ENCODE measurements at places on chromosomes 7 and 10.

DNA sequence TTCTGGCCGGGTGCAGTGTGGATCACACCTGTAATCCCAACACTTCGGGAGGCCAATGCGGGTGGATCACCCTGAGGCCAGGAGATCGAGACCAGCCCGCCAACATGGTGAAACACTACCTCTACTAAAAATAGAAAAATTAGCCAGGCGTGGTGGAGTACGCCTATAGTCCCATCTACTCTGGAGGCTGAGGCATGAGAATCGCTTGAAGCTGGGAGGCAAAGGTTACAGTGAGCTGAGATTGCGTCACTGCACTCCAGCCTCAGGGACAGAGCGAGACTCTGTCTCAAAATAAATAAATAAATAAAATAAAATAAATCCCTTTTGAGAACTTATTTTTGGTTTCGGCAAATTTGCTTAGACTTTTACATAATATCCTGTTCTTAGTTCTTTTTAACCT, 31.3 kb upstream of the ATP6V0A4 start:
- DNase-seq: no peak

DNA sequence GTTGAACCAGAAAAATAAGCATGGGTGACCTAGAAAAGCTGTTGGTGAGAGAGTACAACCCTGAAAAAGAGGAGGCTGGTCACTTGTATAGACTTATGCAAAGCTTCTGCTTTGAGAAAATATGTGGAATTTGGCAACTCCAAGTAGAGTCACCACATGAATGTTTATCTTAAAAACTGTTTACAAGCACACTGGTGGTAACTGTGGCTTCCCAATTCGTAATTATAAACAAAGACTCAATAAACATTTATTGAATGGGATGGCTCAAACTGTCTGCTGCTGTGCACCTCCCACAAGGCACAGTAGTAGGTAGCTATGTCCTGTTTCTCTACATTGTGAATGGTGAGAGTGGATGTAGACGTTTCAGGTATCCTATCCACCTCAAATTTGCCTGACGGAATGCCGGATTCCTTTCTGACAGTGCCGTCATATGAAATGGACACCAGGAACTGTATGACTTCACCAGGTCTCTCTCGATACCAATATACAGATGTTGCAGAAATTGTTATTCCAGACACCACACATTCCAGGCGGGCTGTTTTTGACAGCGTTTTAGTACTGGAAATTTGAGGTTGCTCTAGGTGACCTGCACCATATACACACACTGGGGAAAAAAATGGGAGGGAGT, 43.4 kb upstream of the TARP start:
- DNase-seq: no peak

- peak; percentile 23 for DNase-seq
These were observed 19.0 kb upstream of the TRIM56 start for GRCh38 chr7:101066141-101066832.

- DNase-seq: no peak
These were observed 367.8 kb upstream of the NUPR2 start for GRCh38 chr7:56483861-56484550.

GRCh38 chr10:77002872-77003271, 634.7 kb downstream of the KCNMA1 start:
- no peak for DNase-seq

DNA sequence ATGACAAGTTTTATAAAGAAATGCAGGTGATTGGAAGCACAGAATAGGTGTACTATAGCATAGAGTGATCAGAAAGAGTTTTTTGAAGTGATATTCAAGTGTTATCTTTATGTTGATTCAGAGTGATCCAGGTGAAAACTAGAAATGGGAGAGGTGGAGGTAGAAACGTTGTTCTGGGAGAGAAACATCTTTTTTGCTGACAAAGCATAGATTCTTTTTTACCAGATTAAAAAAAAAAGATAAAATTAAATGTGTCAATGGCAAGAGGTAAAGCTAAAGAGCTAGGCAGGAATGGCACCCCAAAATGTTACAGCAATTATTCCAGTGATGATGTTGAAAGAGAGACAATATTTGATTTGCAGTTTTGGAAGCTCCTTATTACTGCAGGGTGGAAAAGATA, 12.6 kb upstream of the VSTM2A start:
- DNase-seq: no peak

DNA sequence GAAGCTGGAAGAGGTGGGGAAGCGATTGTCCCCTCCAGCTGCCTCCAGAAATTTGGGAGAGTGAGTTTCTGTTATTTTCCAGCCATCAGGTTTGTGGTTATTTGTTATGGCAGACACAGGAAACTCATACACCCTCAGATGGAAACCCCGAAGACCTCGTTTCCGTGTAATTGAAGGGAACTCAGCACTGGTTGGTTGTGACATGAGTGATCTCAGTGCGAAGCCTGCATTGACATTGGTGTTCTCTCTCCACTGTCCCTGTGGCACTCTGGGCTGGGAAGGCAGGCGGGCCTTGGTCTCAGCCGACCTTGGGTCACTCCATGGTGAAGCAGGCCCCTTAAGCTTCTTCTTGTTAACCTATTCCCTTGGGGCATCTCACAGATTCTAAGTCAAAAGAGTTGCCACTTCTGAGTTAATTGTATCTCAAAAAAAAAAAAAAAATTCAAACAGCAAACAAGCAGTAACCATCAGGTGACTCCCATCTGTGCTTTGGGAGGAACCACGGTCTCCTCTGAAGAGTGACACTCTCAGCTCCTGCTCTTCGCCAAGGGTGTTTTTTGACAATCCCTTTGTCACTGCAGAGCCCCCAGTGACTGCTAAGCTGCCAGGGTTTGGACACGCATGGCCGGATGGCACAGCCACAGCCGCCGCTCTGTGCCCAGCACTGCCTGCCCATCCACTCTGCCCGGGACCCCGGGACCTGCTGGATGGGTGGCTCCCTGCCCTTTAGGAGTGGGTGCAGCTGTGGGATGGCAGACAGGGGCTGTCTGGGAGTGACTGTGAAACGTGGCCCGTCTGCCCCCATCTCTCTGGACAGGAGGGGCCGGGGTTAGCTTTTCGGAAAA, 233.6 kb downstream of the PRPF18 start:
- DNase-seq: no peak

DNA sequence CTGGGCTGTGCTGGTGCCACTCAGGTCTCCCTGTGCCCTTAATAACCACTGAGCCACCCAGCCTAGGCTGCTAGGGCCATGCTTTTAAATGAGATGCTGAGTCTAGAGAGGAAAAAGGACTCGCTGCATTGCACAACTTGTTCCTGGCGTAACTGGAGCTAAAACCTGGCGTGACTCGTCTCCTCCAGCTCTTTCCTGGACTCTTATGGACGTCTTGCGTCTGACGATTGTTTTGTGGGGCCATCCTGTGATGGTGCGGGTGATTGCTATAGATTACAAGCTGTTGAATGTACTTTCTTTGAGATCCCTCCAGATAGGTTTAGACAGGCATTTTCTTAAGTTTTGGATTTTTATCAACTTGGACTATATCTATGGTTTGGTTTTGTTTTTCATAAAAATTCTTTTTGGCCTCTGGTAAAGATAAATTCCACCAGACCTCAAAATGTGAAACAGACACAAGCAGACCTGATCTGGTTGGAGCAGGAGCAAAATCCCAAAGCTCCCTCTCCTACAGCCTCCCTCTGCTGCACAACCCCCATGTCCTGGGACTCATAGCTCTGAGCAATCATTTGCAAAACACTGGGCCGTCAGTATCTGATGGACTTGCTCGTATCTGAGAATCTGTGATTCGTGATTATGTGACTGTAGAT, 230.3 kb downstream of the ARHGAP12 start:
- no peak for DNase-seq

- DNase-seq: no peak
These were observed 1.9 kb upstream of the BHLHA15 start for GRCh38 chr7:98209166-98209920.

GRCh38 chr10:120486671-120487205, 29.7 kb downstream of the PLPP4 start:
- no peak for DNase-seq

- no peak for DNase-seq
These were observed 381.9 kb upstream of the SEMA3C start for GRCh38 chr7:81300753-81301152.

DNA sequence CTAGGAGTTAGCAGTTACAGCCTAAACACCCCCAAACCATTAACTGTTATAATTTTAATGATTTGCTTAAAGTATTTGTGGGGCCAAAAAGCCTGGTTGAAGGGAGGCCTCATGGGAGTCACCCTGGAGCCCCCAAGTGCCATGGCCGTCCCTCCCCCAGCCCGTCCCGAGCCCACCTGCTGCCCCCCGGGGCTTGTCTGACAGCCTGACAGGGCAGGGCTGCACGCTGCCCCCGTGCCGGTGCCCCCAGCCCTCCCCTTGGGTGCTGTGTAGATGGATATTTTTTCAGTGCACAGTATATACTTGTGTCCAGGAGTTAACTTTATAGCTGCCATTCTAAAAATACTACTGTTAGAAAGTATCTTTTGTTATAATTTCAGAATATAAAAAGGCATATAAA, 108.4 kb downstream of the CYTH3 start:
- no peak for DNase-seq

DNA sequence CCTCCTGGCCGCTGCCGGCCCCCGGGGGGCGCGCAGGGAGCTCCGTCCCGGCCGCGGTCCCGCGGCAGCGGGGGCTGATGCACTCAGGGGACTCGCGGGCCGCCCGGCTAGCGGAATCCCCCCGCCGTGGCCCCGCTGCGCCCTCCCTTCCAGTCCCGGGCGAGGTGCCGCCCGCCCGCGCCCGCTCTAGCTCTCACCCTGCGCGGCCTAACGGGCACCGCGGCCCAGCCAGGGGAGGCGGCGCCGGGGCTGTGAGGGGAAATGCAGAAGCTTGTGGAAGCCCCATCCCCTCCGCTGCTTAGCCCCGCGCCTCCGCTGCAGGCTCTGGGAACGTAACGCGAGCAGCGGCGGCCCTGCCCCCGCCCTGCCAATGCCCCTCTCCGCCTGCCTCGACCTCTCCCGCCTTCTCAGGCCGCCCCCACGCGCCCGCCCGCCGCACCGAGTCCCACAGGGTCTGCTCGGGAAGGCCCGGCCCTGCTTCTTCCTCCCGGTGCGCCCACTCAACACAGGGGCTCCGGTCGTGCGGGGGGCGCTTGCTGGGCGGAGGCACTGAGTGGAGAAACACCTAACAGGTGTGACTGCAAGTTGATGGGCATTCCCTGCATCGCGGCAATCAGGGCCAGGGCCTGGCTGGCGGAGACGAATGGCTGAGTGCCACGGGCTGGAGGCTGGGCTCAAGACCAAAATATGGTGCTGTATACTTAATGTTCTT, 384 bp upstream of the TMEM229A start:
- peak; percentile 79 for DNase-seq

GRCh38 chr7:155458878-155459699, 1.2 kb downstream of the EN2 start:
- DNase-seq: peak; percentile 66

DNA sequence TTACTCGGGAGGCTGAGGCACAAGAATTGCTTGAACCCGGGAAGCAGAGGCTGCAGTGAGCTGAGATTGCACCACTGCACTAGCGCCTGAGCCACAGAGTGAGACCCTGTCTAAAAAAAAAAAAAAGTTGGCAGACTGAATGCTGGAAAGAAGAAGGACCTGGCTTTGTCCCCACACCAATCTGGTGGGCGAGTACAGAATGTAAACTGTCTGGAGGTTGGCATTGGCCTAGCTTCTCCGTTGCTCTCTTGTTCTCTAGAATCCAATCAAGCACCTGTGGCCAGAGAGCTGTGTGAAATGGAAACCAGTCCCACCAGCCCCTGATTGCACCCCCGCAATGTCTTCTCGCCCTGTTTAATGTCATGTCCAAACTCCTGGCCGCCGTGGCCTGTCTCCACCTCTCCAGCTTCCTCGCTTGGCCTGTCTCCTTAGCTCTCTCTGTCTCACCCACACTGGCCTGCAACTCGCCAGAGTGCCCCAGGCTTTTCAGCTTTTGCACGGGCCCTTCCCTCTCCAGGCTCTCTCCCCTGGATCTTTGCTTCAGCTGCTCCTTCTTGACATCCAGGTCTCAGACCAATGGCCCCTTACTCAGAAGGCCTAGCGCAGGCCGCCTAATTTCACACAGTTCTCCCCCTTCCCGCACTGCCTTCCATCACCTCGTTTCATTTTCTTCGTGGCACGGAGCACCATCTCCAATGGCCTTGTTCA, 670 bp upstream of the AGK start:
- peak; percentile 28 for DNase-seq

- no peak for DNase-seq
These were observed 34.0 kb upstream of the CYTH3 start for GRCh38 chr7:6306471-6306870.

DNA sequence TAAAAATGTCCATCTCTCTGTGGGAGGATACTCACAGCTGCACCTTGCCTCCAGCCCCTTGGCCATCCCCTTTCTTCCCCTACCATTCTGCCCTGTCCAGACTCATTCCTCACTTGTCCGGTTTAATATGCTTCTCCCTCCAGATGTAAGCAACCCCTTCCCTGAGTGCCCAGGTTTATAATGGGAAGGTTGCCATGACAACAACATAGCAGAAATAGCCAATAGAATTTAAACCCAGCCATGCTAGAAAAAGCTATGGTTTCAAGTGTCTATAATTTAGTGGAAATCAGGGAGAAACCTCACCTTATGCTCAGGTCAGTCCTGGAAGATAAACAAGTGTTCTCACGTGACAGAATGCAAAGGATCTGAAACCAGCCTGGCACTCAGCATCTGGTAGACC, 196.0 kb upstream of the FZD8 start:
- no peak for DNase-seq

DNA sequence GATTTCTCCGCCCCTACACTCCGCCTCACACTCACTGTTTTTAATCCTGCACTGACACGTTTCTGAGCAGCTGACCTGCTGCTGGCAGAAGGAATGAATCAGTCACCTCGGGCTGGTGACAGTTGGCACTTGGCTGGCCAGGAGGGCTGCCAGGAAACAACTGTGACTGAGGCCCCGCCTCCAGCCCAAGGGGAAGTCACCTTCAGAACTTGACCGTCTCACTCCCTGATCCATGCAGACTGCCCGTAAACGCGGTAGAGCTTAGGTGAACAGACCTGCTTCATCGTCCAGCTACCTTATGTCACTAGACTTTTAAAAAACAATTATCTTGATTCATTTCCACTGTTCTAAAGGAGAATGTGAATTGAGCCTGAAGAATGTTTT, 107.5 kb downstream of the DOCK1 start:
- peak; percentile 17 for DNase-seq

DNA sequence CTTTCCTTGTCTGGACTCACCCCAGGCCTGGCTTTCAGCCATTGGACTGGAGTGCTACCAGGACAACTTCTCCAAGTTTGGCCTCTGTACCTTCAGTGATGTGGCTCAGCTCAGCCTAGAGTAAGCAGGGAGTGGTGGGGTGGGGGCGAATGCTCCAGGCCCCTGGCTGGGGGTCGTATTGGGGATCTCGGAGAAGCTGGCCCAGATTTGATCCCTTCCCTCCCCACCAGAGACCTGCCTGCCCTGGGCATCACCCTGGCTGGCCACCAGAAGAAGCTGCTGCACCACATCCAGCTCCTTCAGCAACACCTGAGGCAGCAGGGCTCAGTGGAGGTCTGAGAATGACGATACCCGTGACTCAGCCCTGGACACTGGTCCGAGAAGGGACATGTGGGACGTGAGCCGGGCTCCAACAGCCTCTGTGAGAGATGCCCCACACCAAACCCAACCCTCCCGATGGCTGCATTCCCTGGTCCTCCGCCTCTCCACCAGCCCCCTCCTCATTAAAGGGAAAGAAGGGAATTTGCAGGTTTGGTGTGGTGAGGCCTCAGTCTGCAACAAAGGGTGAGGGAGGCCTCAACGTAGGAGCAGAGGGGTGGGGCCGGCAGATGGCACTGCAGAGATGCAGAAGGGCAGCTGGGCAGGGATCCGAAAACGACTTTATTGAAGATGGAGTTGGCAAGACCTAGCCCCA, 14.8 kb downstream of the TRPV6 start:
- DNase-seq: no peak
